Activated CD8-positive, alpha-beta memory T cell treated with anti-CD3 and anti-CD28 coated beads, Interleukin-2, amount 50 U/mL, for 48 hours (primary cell): ENCODE measurements at places on chromosomes 12 and 14.

DNA sequence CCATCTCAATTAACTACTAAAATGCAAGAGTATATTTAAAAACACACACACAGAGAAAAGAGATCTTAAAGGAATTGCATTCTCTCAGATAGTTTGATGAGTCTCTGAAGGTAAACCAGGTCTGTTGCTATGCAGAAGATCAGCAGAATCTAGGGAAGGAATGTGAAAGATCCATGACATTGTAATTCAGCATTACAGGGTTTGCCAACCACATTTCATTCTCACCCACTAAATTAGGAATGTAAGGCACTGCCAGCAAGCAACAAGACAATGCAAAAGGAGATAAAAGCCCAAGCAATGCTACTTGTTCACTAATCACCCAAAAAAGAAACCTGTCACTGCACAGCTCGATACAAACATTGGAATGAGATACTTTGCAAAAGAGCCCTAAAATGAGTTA, 106.3 kb downstream of the LRIG3 start:
- no peak for DNase-seq

- no peak for DNase-seq
Observed at GRCh38 chr12:34305176-34305575, 282.9 kb downstream of the ALG10 start.

- no peak for DNase-seq
Observed at GRCh38 chr12:25058658-25059058, 109.8 kb upstream of the BCAT1 start.

DNA sequence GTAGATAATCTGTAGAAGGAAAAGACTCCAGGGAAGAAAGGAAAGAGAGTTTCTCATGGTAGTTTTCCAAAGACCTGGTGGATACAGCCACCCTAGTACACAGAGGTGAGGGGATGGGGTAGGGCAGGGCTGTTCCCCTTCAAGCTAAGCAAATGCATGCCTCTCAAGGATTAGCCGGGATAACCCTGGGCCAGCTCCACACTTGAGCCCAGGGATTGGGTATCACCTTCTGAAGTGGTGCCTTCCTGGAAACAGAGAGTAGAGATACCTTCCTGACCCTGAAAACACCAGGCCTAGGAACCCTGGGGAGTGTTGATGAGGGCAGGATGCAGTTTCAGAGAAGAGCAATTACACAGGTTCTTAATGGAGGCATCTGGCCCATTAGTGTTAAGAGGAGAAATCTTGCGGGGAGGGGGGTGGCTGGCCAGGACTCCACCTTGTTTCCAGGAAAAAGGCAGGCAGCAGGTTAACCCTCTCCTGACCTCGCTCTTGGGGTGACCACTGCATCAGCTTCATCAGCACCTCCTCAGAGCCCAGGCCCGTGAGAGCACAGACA, 106.9 kb upstream of the TMEM233 start:
- no peak for DNase-seq

DNA sequence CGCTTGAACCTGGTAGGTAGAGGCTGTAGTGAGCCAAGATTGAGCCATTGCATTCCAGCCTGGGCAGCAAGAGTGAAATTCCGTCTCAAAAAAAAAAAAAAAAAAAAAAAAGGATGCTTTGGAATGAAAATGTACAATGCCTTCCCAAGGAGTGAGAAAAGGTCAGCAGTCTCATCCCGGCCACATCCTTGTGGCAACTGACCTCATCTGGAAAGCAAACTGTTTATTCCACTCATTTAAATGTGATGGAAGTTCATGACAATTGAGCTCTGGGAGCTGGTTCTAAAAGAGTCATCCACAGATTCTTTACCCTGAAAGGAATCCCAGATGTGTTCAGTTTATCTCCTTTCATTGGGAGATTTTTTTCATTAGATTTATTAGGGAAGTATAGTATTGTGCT, 19.4 kb upstream of the LIMA1 start:
- DNase-seq = no peak

DNA sequence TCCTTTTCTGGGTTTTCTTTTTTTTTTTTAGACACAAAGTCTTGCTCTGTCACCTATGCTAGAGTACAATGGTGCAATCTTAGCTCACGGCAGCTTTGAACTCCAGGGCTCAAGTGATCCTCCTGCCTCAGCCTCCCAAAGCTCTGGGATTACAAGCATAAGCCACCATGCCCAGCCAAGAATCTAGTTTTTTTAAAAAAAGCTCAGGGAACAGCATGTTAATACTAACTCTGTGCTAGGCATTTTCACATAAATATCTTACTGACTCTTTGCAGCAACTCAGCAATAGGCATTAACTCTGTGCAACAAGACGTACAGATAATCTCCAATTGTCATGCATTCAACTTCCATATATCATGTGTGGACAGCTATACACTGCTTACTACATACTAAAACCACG, 97.4 kb downstream of the LLPH start:
- DNase-seq = no peak

DNA sequence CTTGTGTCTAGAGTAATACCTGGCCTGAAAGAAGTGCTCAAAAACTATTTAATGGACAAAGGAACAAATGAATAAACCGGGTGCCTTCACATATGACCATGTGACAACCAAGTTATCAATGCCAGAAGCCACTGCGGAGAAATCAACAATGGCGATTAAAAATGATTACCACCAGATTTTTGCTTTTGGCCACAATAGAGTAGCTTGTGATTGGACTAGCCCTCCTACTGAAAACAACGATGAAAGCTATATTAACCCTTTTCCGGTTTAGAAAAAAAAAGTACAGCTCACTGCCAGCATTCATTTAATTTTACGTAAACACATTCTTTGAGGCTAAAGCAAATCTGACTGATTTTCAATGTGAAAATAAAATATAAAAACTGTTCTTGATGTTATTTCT, 41.6 kb upstream of the TTC7B start:
- no peak for DNase-seq

DNA sequence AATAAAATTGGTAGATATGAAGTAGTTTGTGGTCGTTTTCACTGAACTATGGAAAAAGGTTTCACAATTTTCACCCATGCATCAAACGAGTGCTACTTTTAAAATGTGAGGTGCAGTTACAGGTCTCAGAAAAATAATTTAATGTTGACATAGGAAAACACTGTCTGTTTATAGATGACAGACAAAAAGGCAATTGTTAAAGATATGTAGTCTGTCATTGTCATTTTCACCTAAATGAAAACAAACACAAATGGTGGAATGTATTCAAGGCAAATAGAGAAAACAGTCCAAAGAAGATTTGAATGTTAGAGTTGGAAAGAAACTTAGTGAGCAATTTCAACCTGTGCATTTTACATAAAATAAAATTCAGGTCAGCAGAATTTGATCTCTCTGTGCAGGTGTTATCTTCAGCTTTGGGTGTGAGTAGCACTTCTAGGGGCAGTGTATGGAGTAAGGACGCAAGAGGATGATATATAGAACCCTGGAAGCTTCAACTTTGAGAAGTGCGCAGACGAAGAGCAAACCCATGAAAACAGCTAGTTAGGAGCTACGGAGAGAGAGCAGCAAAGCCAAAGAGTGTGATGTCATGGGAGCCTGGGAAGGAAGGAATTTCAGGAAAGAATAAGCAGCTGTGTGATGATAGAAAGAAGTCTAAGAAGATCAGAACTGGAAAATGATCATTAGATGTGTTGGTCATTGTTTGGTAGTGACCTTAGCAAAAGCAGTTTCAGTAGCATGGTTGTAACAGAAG, 6.2 kb downstream of the RERG start:
- no peak for DNase-seq

DNA sequence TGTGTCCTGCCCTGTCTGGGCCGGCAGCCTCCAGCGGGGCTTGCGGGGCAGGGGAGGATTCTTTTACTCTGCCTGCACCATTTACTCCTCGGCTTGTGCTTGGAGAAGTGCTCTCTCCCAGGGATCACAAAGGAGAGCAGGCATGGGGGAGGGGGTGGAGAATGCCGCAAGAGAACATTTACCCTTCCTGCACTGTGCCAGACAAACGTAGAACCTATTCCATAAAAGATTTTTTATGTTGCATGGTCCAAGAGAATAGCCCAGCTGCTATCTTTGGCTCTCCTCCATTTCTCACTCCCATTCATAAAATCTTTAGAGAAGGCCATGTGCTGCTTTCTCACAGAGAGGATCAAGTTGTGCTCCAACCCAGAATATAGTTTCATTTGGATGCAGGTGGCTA, 159.4 kb downstream of the SPTSSA start:
- no peak for DNase-seq

GRCh38 chr14:102233081-102233480, 71.9 kb downstream of the MOK start:
- DNase-seq = no peak

GRCh38 chr12:107597695-107598410, 87.7 kb upstream of the PWP1 start:
- DNase-seq = no peak

GRCh38 chr14:100891501-100892445, 11.7 kb downstream of the RTL1 start:
- peak; percentile 29 for DNase-seq

GRCh38 chr14:71606064-71606463, 326.2 kb upstream of the RGS6 start:
- DNase-seq = no peak

DNA sequence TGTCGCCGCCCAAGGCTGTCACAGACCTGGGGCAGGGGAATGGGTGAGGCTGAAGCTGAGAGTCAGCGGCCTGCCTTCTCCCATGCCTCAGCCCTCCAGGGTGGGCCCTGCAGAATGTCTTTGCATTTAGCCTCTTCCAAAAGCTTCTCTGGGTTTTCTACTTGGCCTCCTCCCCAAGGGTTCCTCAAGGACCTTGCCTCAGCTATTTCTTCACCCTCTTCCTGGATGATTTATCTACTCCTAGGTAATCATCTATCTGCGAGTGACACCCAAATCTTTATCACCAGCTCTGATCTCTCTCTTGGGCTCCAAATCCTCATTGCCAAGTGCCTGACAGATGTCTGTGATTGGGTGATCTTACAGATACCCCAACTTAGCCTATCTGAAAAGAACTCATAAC, 4.7 kb upstream of the LPAR5 start:
- no peak for DNase-seq

- no peak for DNase-seq
Observed at GRCh38 chr12:14261861-14262260, 103.6 kb upstream of the ATF7IP start.

DNA sequence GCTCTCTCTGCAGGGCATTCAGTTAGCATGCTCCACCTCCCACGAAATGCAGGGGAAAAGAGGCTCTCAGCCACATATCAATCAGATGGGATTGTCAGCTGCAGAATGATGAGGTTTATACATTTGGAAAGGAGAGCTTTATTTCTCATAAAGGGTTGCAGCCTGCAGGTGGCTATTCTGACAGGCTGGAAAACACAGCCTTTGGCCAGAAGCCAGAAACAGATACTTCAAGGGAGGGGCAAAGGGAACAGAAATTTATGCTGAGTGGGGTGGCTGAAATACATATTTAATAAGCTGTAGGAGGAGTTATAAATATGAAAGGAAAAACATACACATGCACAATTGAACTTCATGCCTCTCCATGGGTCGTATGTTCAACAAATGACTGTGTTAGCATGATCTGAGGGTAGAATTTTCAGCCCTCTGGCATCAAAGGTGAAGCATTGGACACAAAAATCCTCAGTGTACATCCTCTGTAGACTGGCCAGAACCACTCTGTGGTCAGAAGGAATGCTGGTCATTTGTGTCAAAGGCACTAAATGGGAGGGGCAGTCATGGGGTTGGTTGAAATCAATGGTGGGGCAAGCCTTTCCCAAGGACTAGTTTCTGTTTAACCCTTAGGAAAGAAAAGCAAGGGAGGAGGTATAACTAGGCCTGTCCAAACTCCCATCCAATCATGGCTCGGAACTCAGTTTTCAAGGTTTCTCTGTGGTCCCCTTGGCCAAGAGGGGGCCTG, 62.4 kb downstream of the TMX1 start:
- no peak for DNase-seq

DNA sequence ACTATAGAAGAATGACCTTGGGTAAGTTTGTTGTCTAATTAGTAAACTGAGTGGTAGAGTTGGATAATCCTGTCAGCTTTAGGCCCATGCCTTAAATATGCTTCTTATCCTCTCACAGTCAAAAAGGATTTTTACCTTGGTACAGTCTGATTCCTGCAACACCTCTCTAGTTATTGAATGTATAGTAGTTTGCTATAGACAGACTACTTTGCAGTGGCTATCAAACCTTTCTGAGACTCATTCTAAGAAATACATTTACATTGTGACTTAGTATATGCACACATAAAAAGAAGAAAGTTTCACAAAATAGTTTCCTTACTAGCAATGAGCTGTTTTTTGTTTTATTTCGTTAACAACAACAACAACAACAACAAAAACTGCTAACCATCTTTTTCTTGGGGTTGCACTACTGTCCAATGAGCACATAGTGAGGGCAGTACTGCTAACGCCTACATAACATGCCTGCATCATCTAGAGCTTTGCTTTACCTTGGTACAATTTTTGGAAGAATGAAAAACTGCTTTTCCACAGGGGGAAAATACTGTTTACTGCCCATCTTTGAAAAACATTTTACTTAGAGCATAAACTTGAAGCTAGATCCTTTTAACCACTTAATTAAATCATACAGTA, 28.5 kb downstream of the WNK1 start:
- DNase-seq = no peak

DNA sequence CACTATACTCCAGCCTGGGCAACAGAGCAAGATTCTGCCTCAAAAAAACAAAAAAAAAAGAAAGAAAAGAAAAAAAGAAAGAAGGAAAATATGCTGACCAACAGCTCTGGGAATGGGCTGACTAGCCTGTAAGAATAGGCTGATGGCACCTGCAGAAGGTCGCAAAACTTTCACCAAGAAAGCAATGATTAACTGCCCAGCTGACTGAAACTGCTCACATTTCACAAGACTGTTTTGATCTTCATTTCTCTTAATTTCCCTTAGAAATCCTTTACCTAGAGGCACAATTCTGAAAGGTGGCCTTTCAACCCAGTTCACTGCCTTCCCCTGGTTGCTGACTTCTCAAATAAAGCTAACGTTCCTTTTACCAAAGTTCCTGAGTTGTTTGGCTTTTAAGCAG, 12.4 kb downstream of the BEST3 start:
- DNase-seq = no peak

- no peak for DNase-seq
Observed at GRCh38 chr14:92425101-92425500, 88.5 kb upstream of the RIN3 start.

DNA sequence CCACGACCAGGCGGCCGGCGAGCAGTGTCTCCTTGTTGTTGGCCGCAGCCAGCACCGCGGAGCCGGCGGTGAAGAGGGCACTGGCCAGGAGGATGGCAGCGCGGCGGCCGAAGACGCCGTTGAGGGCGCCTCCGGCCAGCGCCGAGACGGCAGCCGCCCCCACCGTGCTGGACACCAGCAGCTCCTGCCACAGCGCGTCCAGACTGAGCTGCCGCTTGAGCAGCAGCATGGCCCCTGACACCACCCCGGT, 691 bp downstream of the SLC2A13 start:
- no peak for DNase-seq
